SW480 (cell line): ENCODE measurements at places on chromosomes 2 and 18.

DNA sequence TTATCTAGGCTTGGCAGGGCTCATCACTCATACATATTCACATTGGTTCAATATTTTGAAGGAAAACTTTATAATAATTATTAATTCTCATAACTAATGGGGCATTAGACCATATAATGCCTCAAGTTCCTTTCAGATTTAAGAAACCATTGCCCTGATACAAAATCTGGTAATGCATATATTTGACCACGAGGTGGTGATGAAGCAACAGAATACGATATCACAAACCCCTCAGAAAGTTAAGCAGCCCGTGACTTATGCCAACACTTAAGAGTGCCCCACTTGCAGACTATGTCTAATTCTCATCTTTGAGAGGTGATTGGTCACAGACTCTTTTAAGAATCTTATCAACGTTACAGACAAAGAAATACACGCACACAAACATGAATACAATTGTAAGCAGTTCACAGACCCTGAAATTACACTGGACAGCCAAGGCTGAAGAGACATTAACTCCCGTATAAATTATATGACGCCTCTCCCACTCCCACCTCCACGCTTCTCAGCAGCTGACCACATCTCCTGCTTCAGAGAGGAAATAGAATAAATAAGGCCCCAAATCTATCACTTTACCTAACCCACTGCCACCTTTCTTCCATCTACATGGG lies 20.7 kb upstream of the DNAH6 start:
- peak; percentile 74 for DNase-seq

- no peak for DNase-seq
Measured at GRCh38 chr18:59929621-59930295, 30.0 kb downstream of the PMAIP1 start.

DNA sequence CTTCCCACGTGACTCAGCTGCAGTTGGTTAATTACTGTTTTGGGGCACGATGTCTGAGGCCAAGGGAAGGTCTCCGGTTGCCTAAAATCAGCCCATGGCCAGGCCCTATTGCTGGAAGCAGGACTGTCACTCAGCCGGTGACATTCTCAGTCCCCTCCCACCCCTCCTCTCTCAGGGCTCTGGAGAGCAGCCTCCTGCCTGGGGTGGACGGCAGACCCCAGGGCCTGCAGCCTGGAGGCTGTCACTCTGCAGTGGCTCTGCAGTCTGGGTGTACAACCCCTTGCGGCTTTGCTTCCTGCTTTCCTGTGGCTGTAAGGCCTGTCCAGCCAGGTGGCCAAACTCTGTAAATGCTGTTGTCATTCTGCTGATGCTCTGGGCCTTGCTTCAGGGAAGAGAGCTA lies 32.8 kb downstream of the ZBTB7C start:
- DNase-seq, result no peak

- DNase-seq, result no peak
Measured at GRCh38 chr2:170143045-170143717, 34.8 kb upstream of the MYO3B start.

- no peak for DNase-seq
Measured at GRCh38 chr2:235707411-235708096, 213.7 kb downstream of the AGAP1 start.

DNA sequence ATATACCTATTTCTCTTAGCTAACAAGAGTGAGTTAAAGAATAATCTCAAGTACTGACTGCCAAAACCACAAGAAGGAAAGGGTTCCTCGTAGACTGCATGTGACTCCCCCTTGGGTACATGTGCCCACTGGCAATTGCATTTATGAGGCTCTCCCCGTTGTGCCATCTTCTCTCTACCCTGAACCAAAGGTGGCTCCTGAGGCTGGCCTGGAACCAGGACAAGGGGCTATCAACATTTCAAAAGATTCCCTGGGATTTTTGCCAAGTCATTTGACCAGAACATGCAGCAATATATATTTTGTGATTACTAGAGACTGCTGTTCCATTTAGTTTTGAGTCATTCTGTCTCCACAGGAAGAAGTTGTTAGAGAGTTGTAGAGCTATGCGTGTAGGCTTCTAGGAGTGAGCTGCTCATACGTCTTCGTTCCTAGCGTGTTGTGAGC lies 45.8 kb downstream of the LAMA3 start:
- no peak for DNase-seq

DNA sequence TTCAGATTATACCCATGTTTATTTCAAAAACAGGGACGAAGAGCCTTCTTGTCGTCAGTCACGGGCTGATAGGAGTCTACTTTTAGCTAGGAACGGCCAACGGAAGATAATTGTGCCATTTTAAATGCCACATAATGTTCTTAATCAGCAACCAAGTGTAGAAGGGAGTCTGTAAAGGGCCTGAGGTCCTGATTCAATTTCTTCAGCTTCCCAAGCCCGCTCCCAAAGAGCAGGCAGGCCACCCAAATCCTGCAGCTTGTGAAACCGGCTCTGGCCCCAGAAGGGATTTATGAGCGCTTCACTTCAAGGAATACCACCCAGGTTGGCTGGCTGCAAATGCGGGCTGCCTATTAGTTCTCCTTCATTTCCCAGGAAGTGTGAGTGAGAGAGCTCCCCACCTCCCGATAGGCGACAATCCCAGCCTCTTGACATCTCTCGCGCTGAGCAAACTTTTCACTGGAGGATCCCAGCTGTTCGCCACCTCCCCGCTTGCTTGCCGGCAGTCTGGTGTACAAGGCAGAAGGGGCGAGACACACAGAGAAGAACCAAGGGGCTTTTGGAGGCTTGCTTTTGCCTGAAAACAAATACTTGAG lies 272.9 kb downstream of the CDH20 start:
- DNase-seq, result no peak
